ENCODE measurements at places on chromosomes 1 and 21.

DNA sequence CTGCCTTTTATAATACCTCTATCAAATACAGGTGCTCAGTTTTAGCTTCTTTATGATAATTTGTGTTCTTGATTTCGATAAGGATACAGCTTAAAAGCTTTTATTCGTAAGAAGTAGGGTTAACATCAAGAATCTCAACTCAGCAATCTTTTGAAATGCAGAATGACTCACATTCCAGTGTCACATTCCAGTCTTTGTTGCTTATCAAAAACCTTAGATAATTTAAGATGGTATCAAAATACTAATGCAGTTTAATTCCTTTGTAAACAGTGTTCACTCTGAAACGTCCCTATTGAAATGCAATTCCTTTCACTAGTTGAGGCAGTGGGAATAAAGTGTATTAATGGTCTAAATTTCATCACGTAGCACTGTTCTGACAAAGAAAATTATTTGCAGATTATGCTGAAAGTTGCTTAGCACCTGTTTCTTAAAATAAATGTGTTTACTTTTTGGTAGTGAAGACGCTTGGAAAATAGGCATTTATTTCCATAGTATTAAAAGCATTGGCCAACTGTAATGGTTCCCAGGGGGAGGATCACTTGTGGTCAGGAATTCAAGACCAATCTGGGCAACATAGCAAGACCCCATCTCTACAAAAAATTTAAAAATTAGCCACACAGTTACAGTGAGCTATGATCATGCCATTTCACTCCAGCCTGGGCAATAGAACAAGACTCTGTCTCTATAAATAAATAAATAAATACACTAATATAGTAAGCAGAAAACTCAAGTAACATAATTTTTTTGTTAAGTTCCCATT, 10.1 kb upstream of the CNN3 start:
- DNase-seq = peak; percentile 53

DNA sequence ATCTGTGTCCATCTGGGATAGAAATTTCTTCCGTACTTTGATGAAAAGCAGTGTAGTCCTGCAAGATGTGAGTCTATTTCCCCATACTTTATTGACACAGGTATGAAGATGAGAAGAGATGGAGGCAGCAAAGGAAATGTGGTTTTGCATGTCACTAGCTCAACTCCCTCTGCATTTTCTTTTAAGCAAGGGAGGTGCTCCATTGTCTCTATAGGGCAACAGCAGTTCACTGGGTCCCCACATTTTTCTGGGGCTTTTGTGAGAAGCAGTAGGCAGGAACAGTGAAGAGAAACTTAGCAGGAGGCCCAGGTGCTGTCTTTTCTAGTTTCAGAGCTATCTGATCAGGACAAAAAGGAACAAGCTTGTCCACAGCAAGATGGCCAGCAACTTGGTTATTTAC, 37.1 kb downstream of the C21orf91 start:
- DNase-seq = no peak

DNA sequence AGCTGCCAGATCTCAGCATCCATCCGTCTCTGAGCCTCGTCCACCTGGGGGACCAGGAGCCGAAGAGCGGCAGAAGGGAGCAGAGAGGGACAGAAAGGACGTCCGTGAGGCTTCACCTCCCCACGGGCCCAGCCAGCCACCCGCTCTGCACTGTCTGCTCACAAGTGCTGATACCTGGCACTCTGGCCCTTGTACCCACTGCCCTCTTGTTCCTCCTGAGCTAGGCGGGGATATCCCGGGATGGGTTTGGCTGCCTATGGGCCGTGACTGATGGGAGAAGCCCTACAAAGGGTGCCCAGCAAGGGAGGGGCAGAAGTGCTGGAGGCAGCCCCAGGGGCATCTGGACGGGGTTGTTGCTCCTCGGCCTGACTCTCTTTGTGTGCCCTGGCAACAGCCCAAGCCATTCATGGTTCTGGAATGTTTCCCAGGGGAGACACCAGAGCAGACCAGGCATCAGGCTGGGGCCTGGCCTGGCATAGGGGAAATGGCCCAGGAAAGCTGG, 57.6 kb downstream of the LDLRAD2 start:
- peak; percentile 96 for DNase-seq

DNA sequence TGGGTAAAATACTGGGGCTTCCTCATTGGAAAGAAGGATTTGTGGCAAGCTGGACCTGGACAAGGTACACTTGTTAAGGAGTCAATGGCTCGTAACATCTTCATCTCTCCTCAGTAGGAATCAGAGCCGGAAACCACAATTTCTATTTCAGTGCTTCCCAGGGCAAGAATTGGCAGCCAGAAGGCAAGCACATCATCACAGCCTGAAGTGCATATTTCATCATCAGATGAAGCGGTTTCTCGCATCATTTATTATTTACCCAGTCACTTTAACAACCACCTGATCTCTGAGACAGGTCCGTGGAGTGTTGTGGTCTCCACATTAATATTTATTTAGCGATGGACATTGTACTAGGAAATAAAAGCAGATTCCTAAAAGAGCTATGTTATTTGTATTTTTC, 55.0 kb downstream of the KCNJ15 start:
- no peak for DNase-seq

Measured in EH (cell line).